Immature natural killer cell (primary cell): ENCODE measurements at places on chromosomes 7 and 10.
A peak's percentile ranks its signal among the peaks of the same experiment; 100 is the strongest.

- DNase-seq = no peak
These were observed 76.7 kb downstream of the ZEB1 start for GRCh38 chr10:31395695-31396094.

- DNase-seq = no peak
These were observed 82.7 kb downstream of the SLC37A3 start for GRCh38 chr7:140315498-140316164.

- DNase-seq = no peak
These were observed 674 bp downstream of the AMZ1 start for GRCh38 chr7:2688409-2689342.

GRCh38 chr7:155373359-155374273 is 75.9 kb downstream of the INSIG1 start:
- no peak for DNase-seq

DNA sequence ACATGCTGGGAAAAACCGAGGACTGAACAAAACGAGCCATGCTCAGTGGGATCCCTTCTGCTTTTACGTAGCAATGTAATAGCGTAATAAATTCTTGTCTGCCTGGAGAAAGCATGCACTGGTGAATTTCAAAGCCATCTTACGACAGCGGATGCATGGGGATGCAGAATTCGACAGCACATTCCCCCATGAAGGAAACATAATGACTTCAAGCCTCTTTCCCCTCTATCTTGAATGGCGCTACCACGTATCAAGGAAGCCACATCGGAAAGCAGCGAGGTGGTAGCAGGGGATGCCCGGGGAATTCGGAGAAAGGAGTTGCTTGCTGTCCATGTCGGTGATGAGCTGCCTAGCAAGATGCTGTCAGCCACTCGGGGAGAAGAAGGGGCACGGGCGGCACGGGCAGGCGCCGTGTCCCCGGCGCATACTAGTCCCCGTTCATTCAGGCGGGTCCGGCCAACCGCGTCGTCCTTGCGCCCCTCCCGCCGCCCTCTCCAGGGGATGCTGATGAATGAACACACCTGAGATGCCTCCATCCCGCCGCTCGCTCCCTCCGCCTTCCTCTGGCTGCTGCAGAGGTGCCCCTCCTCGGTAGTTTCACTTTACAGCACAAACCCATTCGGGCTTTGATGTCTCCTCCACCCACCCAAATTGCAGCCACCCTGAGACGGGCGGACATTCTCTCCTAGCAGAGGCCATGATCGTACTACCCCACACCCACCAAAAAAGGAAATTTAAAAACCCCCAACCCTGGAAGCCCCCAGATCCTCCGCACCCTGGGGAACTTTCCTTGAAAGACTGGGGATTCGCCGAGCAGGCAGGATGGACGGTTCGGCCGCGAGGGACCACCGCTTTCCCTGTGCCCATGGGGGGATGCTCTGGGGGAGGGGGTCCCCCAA is 644 bp downstream of the SORBS1 start:
- peak; percentile 38 for DNase-seq

DNA sequence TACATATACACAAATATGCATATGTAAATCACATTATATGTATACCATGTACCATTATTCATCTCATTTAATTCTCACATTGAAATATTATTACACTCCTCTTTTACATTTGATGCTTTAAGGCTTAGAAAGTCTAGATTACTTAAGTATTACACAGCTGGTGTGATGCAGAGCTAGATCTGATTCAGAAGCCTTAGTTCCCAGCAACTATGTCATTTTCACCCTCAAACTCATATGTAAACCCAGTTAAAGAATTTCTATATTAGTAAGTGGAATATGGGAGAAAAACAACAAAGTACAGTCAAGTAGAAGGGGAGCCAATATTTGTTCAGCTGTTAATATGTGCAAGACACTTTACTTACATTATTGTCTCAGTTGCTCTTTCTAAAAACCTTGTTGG is 74.3 kb upstream of the CSTF2T start:
- no peak for DNase-seq

DNA sequence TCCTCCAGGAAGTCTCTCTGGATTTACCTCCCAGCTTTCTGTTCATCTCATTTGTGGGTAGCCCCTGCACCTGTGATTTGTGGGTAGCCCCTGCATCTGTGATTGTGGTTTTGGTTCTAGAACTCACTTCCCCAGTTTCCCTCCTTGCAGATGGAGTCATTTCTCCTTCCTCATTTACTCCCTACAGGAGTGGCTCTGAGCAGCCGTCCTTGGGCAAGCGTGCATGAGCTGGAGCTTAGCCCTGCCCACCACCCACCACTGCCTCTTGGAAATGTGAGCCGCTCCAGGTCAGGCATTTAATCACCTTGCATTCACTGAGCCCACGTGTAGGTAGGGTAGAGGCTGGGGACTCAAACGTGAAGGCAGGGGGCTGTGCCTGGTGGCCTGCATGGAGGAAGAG is 8.2 kb downstream of the COL26A1 start:
- DNase-seq = no peak

DNA sequence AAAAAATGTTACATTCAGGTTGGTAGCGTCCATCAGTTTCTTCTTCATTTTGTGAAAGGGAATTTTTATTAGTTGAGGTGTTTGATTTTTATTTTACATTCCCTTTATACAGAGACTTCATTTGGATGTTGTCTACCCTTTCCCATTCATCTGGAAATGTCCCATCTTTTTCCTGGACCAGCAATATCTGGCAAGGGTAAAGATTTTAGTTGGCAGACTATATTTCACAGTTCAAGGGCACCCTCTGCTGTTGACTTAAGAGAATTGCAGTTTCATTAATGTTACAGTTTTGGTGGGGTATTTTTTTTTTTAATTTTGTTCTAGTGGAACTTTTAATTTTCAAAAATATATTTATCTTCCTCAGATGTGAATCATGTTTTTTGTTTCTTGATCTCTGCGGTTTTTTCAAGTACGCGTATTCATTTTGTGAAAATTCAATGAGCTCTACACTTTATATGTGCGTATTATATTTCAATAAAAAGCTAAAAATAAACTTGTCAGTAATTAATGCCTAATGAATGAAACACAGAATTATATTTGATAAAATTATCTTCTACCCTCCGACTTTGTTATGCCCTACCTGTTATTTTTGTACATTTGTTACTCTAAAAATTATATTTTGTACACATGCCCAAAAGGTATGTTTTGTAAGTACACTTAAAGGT is 97.9 kb upstream of the KLF14 start:
- peak; percentile 30 for DNase-seq

DNA sequence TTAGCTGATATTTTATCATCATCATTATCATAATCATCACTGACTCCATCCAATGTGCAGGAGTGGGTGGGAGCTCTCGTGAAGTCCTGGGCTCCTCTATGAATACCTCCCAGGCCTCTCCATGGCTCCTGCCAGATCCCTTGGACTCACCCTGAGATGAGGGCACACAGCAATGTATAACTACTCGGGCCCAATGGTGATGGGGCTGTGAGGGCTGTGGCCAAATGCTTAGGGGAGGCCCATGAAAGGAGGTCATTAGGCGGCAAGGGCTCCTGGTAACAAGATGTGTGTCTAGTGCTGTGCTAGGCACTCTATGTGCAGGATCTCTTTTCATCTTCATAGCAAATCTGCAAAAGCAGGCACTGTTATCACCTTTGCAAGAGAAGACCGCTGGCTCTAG is 270.9 kb downstream of the GLRX3 start:
- no peak for DNase-seq

DNA sequence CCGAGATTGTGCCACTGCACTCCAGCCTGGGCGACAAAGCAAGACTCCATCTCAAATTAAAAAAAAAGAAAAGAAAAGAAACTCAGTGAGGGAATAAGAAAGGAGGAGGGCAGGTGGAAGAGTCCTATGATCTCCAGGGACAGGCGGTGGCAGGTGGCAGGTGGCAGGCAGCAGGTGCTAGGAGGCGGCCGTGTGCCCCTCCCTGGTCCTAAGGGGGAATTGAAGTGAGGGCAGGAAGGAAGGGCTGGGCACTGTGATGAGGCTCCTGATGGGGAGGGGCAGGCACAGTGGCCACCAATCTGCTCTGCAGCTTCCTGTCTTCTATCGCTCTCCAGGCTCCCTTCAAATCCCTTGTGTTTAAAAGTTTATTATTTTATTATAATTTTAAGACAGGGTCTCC is 41.2 kb upstream of the UBE3C start:
- no peak for DNase-seq
